ENCODE measurements at places on chromosomes 11 and 22. TPM values are rescaled to one million over a fixed set of nuclear protein-coding genes. Genes with fewer than 3 reads are reported as not detected.

ZFTA gene
- 16.1 TPM for total RNA-seq

DNA sequence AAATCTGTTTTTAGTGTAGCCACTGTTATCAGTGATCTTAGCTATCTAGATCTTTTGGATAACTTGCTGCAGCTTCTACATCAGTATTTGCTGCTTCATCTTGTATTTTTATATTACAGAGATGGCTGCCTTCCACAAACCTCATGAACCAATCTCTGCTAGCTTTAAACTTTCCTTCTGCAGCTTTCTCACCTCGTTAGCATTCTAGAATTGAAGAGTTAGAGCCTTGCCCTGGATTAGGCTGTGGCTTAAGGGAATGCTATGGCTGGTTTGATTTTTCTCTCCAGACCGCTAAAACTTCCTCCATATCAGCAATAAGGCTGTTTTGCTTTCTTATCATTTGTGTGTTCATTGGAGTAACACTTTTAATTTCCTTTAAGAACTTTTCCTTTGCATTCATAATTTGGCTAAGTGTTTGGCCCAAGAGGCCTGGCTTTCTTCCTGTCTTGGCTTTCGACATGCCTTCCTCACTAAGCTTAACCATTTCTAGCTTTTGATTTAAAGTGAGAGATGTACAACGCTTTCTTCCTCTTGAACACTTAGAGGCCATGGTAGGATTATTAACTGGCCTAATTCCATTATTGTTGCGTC lies 51.9 kb downstream of the LDLRAD3 start:
- no peak for DNase-seq

GRCh38 chr22:41745968-41746367 lies 46.7 kb downstream of the MEI1 start:
- no peak for DNase-seq

ASCL2 gene
- total RNA-seq = not detected

P2RY2 gene
- total RNA-seq = 2.4 TPM

OR8G5 gene
- total RNA-seq = not detected

OSBP2 gene
- 4.7 TPM for total RNA-seq

MYO18B gene
- not detected for total RNA-seq

- DNase-seq = no peak
These were observed 18.5 kb downstream of the TRIM5 start for GRCh38 chr11:5666402-5666793.

DNA sequence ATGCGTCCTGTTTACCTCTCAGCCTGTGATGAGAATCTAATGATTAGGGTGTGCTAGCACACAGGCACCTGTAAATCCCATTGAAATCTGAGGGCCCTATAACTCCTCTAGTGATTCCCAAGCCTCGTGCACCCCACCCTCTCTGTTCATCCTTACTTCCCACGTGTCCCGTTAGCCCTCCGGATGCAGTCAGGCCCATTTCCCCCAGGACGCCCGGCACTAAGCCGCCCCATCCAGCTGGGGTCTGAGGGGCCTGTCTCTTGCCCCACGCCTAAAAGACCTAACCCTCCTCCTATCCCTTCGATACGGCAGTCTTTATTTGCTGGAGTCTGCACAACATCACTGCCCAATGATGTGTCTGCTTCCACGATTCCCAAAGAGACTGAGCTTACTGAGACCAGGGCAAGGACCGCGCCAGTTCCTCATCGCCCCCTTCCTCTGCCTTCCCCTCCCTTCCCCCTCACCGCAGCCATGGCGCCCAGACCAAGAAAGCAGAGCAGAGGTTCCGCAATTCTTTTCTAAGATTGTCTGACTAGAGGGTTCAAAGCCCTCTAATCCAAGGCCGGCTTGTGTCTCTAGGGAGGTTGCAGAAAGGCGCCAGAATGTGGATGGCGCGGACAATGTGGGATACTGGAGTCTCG lies 1.1 kb upstream of the FADS2 start:
- DNase-seq = no peak

GRCh38 chr22:43910178-43910695 lies 13.4 kb upstream of the PNPLA3 start:
- no peak for DNase-seq

- DNase-seq = no peak
These were observed 312.9 kb downstream of the MN1 start for GRCh38 chr22:27488456-27489177.

DNA sequence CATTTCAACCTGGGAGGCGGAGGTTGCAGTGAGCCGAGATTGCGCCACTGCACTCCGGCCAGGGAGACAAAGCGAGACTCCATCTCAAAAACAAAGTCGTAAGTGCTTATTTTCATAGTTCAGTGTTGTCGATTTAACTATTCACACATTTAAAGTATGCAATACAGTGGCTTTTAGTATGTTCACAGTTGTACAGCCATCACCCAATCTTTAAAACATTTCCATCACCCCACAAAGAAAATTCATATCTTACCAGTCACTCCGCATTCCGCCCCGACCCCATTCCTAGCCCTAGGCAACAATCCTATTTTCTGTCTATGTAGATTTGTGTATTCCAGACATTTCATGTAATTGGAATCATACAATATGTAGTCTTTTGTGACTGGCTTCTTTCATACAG lies 11.9 kb downstream of the IPO7 start:
- no peak for DNase-seq

- DNase-seq = no peak
These were observed 9.7 kb downstream of the GAL3ST1 start for GRCh38 chr22:30564761-30565119.

DNA sequence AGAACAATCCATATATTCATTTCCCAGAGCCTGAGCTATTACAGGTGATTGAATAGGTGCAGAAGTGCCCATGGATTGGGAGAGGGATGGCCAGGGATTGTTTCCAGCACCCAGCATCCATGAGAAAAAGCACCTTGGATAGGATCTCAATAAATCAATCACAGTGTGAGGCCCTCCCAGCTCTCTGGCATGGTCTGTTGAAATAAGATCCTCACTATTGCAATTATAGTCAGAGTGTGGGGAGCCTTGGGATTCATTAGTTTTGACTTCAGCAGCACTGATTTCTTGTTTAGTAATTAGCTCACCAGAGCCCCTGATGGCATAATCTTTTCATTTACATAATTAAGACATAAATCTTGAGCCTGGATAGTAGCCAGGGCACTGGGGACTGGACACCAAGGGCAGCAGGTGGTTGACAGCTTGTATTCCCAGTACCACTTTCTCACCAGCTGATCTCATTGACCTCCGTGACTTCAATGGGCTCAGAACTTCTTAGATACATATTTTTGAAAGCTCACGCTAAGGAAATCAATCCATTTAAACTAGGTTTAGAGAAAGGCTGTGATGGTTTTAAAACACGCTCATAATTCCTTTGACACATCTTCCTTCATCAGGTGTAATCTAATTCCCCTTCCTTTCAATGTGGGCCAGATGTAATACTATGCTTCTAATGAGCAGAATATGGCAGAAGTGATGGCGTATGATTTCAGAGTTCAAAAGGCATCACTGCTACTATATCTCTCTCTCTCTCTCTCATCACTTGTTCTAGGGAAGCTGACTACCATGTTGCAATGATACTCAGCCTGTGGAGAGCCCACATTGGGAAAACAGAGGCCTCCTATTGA lies 22.1 kb upstream of the DRD2 start:
- no peak for DNase-seq

DNA sequence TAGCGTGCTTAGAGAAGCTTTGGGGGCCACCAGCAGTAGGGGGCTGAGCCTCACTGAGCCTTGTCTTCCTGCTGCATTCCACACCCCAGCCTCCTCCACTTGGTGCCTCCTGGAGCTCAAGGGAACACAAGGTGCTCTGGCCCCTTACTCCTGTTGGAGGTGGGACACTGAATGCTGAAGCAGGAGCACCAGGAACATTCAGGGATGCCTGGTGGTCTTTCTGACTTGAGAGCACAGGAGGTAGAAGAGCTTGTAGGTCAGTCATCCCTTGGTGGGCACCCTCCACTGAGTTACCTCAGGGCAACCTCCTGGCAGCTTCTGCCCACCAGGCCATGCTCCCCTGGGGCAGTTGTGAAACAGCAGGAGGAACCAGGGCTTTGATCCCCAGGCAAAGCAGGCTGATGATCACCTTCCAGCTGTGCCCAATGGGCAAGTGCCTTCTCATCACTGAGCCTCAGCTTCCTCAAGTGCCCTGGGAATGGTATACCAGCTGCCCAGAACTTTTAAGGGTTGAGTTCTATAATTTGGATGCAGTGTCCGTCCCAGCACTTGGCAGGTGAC lies 50.1 kb downstream of the CABIN1 start:
- no peak for DNase-seq

GRCh38 chr11:31582697-31583096 lies 73.1 kb downstream of the ELP4 start:
- no peak for DNase-seq

DNA sequence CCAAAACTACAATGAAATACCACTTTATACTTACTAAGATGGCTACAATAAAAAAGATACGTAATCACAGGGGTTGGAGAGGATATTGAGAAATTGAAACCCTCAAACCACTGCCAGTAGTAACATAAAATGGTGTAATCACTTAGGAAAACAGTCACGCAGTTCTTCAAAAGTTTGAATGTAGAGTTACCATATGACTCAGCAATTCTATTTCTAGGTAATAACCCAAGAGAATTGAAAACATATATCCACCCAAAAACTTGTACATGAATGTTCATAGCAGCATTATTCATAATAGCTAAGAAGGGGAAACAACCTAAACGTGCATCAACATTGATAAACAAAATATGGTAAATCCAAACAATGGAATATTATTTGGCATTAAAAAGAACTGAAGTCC lies 24.4 kb upstream of the PSMA1 start:
- no peak for DNase-seq

GDPD5 gene
- 6.0 TPM for total RNA-seq

DNA sequence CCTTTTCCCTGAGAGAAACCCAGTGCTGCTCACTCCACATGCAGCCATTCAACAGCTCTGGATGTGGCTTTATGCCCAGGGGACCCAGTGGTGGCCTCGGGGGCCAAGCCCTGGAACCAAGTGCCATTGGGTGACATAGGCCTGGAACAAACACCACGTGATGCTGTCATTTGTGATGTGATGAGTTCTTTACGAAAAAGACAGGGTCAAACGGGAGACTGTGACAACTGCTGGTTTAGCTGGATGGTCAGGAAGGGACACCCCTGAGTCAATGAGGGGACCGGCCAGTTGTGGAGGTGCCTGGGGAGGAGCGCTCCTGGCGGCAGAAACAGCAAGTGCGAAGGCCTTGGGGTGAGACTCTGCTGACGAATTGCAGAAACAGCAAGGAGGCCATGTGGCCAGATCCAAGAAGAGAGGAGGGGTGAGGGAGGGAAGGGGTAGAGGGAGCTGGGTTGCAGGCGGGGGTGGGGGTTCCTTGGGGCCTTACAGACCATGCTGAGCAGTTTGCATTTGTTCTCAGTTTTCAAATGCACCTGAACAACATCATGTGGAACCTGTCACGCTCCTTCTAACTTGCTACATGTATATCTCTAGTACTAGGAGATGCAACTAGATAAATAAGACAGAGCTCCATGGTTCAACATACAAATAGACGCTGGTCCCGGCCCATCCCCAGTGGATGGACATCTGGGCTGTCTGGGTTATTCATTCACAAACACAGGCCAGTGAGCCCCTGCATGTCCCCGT lies 56.1 kb downstream of the IGLL5 start:
- no peak for DNase-seq

PANX2 gene
- 0.77 TPM for total RNA-seq

GRCh38 chr22:37351232-37351631 lies 68.9 kb downstream of the CYTH4 start:
- DNase-seq = no peak

OR51G2 gene
- not detected for total RNA-seq

GRCh38 chr11:87295237-87295636 lies 257.5 kb downstream of the TMEM135 start:
- DNase-seq = no peak

DNA sequence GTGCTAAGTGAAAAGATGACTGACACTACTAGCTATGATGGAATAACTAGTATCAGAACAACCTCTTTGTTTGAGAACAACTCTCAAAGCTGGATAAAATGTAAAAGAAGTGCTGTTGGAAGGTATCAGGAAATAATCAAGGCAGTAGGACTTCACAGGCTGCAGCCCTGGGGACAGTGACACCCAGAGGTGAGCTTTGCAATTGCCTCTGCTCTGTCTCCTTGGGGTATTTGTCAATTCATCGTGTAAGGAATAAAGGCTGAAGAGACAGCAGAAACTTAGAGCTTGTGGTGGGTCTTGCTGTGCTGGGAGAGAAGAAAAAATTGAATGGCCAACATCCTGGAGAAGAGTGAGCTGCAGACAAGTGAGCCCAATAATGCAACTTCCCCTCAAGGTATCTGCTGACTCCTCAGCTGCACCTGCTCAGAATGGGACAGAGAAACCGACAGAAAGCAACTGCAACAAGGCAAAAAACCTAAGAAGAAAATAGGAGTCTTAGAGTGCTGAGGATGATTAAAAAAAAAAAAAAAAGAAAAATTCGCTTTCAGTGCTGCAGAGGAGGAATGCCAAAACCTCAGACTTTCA lies 141.1 kb downstream of the RCN1 start:
- DNase-seq = no peak

SUSD2 gene
- total RNA-seq = 10.6 TPM

- peak; percentile 12 for DNase-seq
These were observed 1236.4 kb downstream of the FAM181B start for GRCh38 chr11:81497202-81497804.
